T47D (cell line): ENCODE measurements at places on chromosomes 12 and 14.

GRCh38 chr12:112664569-112664968 is 127.0 kb upstream of the RPH3A start:
- peak; percentile 39 for DNase-seq

GRCh38 chr12:85781766-85782165 is 54.4 kb downstream of the RASSF9 start:
- no peak for DNase-seq

DNA sequence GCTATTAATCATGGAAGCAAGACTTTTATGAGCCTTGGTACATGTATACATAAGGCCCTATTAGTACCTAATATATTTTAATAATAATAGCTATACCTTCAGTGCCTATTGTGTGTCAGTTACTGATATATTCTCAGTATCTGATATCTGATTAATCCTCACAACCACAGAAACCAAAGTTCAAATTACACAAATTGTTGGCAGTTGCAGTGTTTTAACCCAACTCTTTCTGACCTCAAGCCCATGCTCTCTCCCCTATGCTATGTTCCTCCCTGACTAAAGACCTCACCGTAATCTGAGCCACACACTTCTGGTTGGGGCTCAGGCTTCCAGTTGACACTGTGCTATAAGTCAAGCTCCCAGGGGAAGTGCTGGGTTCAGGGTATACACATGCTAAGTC is 214.4 kb downstream of the SPTSSA start:
- DNase-seq = no peak

DNA sequence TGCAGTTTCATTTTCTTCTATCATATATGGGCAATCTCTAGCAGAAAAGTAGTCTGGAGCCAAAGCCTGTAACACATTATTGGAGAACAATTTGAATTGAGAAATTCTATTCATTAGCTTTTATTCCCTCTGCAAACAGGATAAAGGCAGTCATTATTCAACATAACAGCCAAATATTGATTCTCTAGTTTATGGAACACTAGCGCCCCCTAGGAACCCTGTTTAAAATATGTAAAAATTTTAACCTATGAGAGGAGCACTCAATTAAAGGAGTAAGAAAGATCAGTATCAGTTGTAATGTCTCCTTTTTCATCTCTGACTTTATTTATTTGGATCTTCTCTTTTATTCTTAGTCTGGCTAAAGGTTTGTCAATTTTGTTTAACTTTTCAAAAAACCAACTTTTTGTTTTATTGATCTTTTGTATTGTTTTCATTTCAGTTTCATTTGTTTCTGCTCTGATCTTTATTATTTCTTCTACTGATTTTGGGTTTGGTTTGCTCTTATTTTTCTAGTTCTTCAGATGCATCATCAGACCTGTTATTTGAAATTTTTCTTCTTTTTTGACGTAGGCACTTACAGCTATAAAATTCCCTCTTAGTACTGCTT is 4.8 kb upstream of the LMNTD1 start:
- peak; percentile 65 for DNase-seq

- DNase-seq = peak; percentile 42
Measured at GRCh38 chr14:35400648-35401421, 3.7 kb downstream of the NFKBIA start.

DNA sequence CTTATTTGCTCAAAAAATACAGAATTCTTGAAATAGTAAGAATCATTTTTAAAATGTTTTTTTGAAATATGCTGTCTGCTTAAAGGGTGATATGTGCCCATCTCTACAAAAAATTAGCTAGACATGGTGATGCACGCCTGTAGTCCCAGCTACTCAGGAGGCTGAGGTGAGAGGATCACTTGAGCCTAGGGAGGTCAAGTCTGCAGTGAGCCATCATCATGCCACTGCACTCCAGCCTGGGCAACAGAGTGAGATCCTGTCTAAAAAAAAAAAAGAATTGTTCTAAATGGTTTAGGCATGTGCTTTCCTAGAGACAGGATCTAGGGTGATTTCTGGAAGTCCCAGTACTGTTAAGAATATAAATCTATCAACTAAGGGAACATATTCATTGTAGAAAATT is 75.6 kb upstream of the HECTD1 start:
- no peak for DNase-seq

DNA sequence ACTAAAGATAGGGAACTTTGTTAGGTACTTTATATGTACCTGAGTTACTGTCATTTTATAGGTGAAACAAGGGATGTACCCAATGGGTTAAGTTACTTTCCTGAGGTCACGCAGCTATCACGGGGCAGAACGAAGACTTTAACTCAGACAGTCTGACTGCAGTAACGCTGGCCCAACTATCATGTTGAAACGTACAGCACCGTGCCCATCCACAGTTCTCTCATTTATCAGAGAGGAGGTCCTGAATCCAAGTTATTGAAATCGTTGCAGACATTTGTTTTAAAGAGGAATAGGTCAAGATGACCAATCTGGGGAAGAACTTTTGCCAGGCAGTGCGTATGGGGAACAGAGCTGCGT is 587 bp upstream of the C12orf75 start:
- DNase-seq = no peak

- no peak for DNase-seq
Measured at GRCh38 chr12:103640410-103640809, 53.3 kb downstream of the STAB2 start.

DNA sequence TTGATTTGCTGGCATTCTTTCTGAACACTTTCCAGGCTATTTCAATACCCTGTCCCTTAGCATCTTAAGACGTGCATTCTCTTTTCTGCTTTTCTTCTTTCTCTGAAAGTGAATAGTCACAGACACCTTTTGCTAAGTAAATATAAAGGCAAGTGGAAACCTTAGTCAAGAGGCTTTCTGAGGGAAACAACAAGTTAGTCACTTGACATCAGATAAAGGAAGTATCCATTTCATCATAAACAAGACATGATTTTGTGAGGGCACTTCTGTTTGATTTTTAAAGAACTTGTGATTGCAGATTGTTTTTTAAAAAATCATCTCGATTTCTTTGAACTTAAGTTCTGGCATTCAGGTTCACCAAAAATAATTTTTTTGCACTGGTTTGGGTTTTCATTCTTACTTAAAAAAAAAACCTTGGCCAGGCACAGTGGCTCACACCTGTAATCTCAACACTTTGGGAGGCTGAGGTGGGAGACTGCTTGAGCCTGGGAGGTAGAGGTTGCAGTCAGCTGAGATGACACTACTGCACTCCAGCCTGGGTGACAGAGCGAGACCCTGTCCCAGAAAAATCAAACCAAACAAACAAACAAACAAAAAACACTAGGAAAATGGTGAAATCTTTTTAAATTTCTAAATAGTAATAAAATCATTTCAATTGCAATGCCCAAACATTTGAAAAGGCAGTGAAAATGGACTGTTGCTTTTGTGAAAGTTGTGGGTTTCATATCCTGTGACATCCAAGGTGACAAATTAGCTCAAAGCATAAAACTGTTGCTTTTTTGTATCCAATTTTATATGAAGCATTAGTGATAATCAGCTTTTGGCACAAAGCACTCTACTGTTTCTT is 8.3 kb upstream of the KLHL42 start:
- DNase-seq = no peak

- DNase-seq = no peak
Measured at GRCh38 chr12:70248876-70249275, 5.6 kb downstream of the CNOT2 start.

- no peak for DNase-seq
Measured at GRCh38 chr12:6266971-6267721, 43.3 kb upstream of the PLEKHG6 start.

DNA sequence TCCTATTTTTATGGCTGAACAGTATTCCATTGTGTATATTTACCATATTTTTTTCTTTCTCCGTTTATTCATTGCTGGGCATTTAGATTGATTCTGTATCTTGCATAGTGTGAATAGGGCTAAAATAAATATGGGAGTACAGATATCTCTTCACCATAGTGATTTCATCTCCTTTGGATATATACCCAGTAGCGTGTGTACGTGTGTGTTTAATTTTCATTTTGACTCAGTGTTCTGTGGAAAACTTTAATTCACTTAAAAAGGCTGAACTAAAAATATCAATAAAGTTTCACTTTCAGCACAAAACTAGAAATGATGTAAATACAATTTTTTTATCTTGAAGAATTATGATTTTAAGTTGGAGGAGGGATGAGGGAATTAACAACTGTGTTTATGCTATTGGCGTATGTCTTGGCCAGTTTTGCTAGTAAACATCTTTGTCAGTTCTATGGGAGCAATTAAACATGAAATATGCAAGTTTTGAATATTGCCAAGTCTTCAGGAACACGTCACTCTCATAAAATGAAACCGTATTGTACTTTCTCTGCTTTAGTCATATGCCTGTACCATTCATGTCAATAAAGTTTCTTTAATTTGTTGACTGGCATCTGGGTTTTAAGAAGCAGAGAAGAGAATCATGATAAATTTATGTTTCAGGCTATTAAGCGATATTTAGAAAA is 99.8 kb downstream of the PTGER2 start:
- DNase-seq = no peak

GRCh38 chr14:61041704-61042103 is 60.7 kb downstream of the SLC38A6 start:
- no peak for DNase-seq

- no peak for DNase-seq
Measured at GRCh38 chr14:74203639-74204038, 35.6 kb upstream of the VSX2 start.

GRCh38 chr12:128942960-128943477 is 89.7 kb downstream of the GLT1D1 start:
- DNase-seq = no peak

- DNase-seq = peak; percentile 54
Measured at GRCh38 chr12:112906712-112907414, at the start of gene OAS1. TSS of gene OAS1 (plus strand) at chr12:112906962. CDS start at chr12:112907040, 78 bp downstream.

- no peak for DNase-seq
Measured at GRCh38 chr14:70707138-70708038, 65.7 kb downstream of the TTC9 start.

DNA sequence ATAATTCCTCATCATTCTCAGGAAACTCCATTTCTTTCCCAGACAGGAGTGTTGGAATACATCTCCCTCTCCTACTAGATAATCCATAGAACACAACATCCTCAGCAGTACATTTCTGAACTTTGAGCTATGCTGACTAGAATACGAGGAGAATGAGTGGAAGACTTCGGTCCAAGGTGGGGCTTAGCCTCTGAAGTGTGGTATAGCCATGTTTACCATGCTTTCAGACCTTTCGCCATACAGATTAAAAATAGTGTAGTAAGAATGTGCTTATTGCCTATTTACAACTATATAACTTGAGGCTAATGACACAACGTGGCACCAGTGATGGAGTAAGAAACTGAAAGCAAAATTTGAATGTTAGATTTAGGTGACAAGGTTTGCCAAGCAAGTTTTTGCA is 184.5 kb upstream of the KRR1 start:
- no peak for DNase-seq

DNA sequence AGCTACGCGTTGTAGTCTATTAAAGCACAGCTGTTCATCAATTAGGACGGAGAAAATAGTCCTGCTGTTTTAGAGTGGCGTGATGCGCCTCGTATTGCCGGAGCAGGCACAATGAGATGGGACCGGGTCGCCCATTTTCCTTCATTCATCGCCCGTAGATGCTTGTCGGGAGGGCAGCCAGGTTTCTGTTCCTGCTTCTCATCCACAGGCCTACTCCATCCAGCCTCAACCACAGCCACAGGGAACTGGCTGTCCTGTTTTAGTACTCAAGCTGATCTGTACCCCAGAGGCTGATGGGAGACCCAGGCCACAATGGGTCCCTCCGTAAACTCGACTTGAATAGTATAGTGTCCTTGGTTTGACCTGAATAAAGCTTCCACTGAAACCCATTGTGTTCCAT is 264.0 kb downstream of the VRK1 start:
- no peak for DNase-seq

GRCh38 chr12:45637706-45638105 is 91.8 kb upstream of the ARID2 start:
- DNase-seq = no peak

DNA sequence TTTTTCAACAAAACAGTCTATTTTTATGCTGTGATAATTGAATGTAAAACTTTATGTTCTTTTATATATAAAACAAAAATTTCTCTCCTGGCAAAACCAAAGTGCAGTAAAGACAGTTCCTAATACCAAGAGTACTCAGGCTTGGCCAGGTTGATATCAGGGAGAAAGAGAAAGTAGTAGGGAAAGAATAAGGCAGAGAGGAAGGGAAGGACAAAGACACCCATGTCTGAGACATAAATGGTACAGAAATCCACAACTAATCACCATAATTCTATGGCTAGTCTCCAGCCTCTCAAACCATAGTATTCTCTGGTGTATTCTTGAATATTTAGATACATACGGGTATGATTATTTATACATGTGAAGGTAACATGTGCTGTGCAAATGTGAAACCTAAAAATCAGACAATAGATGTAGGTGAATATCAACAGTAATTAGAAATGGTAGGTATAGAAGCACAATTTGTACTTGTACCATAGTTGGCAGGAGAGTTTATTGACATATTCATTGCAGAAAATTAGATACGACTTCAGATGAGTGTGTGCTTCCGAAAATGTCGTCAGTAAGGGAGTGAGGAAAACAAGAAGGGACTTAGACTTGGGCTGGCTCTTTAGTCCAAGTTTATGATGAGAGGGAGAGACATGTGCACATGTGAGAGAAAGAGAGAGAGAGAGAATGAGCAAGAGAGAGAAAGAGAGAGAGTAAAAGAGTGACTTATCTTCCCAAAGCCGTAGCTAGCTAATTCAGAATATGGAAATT is 230.8 kb upstream of the NPAS3 start:
- DNase-seq = no peak

DNA sequence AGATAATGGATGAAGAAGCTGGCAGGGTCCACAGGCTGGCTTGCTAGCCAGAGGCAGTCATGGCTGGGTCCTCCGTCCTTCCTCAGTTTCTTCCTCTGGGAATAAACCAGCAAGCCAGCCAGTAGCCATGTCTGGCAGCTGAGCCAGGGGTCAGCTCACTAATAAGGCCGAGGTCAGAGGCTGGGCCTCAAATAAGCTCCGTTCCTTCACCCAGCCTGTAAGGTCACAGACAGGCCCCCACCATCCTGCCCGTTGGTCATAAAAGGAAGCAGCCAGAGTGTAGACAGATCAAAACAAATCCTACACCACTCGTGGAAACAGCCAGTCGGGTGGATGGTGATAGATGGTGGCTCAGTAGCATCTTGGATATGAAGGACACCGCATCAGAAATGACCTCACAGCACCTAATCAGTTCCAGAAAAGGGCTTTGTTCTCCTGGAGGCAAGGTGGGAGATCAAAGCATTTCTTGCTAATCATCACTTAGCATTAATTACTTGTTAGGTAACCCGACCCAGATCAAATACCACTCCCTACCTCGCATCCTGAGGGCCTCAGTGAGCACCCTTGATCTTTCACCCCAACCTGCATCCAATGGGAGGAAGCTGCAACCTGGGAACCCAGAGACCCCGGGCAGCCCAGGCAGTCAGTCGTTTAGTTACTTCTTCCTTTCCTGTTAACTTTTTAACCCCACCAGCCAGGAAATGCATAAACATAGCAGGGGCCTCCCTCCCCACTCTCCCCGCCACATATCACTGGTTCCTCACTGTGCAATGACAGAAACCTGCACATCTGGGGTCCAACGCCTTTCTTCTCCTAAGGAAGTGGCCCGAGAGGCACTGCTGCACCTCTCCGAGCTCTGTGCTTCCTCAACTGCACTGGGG is 90.2 kb downstream of the KDM2B start:
- DNase-seq = no peak
